CD4-positive, alpha-beta memory T cell (primary cell): ENCODE measurements at places on chromosomes 5 and 9.

DNA sequence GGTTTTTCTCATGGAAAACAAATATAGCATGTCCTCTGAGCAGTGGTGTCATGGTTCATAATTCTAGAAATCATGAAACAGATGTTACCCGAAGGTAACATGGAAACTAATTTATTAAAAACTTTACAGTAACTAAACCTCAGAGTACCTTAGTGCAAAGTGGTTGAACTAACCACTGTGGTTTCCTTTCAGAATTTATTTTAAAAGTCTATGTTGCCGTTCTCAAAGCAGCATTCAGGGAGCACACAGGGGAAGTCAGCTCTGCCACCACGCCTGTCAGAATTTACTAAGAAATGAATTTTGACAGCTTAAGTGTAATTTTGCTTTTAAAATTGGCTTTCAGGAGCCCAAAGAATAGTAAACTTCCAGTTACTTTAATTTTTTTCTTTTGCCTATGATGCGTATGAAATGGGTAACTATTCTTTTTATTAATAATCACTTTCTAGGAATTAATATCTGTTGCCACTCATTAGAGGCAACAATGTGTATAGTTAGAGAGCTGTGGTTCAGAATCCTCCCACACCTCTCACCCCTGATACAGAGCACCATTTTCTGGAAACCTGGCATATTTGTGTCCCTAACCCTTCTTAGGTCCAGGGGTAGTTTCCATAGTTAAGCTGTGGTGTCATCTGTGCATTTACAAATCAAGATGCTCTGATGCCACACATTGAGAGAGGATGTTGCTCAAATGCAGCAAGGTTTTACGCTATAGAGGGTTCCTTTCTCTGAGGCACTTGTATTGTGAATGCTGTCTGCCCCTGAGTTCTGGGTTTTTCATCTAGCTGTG lies 202.6 kb downstream of the ZSWIM6 start:
- H3K27me3 ChIP-seq, result no peaks in the 10 kb centered on the region
- H3K36me3 ChIP-seq, result no peaks in the 10 kb centered on the region
- H3K27ac ChIP-seq, result no peak overlapping the region

- H3K27me3 ChIP-seq, result no peaks in the 10 kb centered on the region
- no peak for DNase-seq
- no peaks in the 10 kb centered on the region for H3K4me1 ChIP-seq
- no peak overlapping the region for H3K4me3 ChIP-seq
- H3K36me3 ChIP-seq, result no peaks in the 10 kb centered on the region
These were observed 17.8 kb upstream of the TRAF1 start for GRCh38 chr9:120944434-120944843.

DNA sequence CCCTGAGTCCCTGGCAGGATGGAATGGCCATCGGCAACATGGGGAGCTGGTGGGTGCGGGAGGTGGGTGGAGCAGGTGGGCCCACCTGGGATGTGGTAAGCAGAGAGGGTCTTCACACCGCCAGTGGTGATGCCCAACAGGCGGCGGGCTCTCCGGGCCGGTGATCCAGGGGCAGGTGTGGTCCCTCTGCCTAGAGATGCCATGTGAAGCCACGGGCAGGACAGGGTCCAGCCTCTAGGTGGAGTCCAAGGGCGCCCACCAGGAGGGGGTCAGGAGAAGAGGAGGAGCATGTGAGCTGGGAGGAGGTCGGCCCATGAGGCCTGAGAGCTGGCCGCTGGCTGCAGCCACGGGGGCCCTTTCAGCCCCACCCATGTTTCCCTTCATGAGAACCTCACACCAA lies 221.1 kb downstream of the FANCC start:
- H3K4me3 ChIP-seq, result no peak overlapping the region
- H3K36me3 ChIP-seq, result no peaks in the 10 kb centered on the region
- no peak overlapping the region for H3K27ac ChIP-seq

DNA sequence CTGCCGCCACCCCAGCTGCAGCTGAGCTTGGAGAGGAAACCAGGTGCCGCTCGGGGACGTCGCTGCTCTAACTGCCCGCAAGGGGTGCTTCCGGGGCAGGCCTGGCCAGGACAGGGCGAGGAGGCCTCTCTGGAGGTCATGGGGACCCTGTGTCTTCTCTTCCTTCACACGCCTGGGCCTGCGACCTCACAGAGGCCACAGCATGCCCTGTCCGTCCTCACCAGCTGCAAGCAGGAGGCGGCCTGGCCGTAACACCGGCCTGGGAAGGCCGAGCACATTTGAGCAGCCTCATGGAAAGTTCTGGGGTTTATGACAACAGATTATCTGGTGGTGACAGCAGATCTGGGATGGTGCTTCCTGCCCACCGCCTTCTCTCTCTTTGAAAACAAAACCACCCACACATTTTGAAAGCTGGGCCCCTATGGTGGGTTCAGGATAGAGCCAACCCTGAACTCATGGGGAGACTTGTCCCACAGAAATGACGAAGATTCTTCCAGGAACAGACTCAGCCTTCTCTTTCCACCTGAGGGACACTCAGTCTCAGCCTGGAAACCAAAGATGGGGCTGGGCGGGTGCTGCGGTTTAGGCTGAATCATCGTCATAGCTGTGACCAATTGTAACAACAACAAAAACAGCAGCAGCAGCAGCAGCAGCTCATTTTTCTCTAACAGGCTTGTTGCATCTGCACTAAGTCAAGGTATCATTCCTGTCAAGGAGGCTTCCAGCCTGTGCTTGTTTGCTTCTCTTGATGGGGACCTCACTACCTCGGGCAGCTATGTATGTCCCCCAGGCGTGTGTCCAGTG lies 99.6 kb upstream of the RAPGEF1 start:
- no peaks in the 10 kb centered on the region for H3K36me3 ChIP-seq
- H3K4me1 ChIP-seq, result peaks cover 23% of the 10 kb centered on the region
- H3K27ac ChIP-seq, result no peak overlapping the region
- peak; percentile 44 for DNase-seq

- H3K27ac ChIP-seq, result no peak overlapping the region
- H3K27me3 ChIP-seq, result no peaks in the 10 kb centered on the region
- peaks cover 23% of the 10 kb centered on the region for H3K36me3 ChIP-seq
- no peak overlapping the region for H3K4me3 ChIP-seq
- H3K4me1 ChIP-seq, result no peaks in the 10 kb centered on the region
- no peak for DNase-seq
These were observed 10.5 kb upstream of the MRNIP start for GRCh38 chr5:179869101-179869500.

DNA sequence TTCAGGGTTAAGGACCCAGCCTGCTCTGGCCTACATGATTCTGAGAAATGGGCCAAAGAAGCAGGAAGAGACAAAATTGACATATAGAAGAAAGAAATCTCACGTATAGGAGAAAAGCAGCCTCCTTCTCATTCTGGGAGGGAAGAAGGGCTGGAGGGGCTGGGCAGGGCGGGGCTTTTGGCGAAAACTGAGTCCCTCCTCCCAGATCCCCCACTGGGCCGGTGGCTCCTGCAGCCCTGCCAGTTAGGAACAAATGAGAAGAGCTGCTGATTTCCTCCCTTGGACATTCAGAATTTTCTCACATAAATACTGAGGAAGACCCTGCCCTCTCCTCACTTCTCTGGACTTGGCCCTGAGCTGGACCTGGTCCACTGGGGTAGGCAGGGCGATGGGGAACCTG lies at the start of gene WNT8A:
WNT8A (plus strand) TSS at position 332 of the 400 bp plus-strand sequence. CDS start 95 bp downstream, outside the sequence.
- H3K27ac ChIP-seq, result no peak within 1 kb of the TSS
- no peaks in the 10 kb centered on the region for H3K27me3 ChIP-seq
- no peaks in the 10 kb centered on the region for H3K36me3 ChIP-seq
- no peaks in the 10 kb centered on the region for H3K4me1 ChIP-seq

GRCh38 chr9:89879276-89879675 lies 274.5 kb downstream of the GADD45G start:
- no peak overlapping the region for H3K4me3 ChIP-seq
- no peaks in the 10 kb centered on the region for H3K4me1 ChIP-seq
- H3K27me3 ChIP-seq, result no peaks in the 10 kb centered on the region
- no peaks in the 10 kb centered on the region for H3K36me3 ChIP-seq

- no peak overlapping the region for H3K4me3 ChIP-seq
- peaks cover 16% of the 10 kb centered on the region for H3K27me3 ChIP-seq
- peaks cover 12% of the 10 kb centered on the region for H3K4me1 ChIP-seq
- H3K36me3 ChIP-seq, result no peaks in the 10 kb centered on the region
- H3K27ac ChIP-seq, result no peak overlapping the region
These were observed 9.4 kb upstream of the DELE1 start for GRCh38 chr5:141914199-141914743.
